SK-N-SH treated with all-trans-retinoic acid at 6 μM for 48 hours (cell line): ENCODE measurements at places on chromosomes 13 and 19.

- ATAC-seq, result no peak
Measured at GRCh38 chr13:31485651-31486051, 253.7 kb upstream of the RXFP2 start.

DNA sequence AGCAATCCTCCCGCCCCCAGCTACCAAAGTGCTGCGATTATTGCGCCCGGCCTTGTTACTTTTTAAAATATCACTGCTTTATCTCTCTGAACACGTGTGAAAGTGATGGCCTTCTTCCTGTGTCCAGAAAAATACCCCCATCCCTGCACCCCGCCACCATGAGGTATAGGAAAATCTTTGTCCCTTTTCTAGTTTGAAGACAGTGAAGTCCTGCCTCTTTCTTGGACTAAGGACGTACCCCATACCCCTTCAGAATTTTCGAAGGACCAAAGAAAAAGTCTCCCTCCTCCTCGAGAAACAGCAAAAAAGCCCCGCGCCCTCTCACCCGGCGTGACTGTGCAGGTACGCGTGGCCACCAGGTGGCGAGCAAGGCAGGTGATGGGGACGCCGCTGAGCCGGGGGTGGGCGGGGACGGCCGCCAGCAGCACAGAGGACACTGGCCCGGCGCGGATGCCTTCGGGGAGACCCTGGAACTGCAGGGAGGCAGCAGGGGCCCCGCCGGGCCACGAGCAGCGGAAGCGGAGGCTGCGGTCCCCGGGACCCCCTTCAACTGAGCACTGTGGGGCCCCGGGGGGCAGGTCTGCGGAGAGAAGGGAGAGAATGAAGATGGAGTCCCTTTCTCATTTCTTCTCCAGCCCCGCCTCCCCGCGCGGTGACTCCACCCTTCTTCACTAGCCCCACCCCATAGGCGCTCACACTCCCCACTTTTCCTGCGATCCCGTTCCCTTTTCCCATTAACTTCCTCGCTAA lies 3.2 kb downstream of the VSIG10L start:
- peak; percentile 89 for ATAC-seq

DNA sequence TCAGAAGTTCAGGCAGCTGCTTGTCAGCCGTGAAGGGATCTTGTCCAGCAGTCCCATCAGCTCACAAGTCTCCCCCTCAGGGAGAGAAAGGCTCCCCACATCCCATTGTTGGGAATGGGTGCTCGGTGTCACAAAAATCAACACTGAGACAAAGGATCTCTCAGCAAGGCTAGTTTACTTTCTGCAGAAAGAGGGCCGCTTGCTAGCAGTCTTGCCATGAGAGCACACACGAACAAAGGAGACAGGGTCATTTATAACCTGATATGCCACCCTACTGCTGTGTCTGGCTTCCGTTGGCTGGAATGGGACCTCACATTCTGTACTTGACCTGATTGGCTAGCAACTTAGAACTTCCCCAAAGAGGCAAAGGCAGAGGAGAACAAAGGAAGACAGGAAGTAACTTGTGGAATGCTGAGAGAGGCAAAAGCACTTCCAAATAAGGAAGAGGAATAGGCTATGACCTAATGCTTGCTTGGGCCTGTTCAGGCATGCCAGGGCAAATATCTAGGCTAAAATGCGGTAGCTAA lies 8.7 kb upstream of the IGFL3 start:
- peak; percentile 78 for ATAC-seq

- no peak for ATAC-seq
Measured at GRCh38 chr13:103187721-103188156, 121.5 kb upstream of the SLC10A2 start.

GRCh38 chr13:99959127-99959539 lies 12.4 kb downstream of the ZIC5 start:
- no peak for ATAC-seq

DNA sequence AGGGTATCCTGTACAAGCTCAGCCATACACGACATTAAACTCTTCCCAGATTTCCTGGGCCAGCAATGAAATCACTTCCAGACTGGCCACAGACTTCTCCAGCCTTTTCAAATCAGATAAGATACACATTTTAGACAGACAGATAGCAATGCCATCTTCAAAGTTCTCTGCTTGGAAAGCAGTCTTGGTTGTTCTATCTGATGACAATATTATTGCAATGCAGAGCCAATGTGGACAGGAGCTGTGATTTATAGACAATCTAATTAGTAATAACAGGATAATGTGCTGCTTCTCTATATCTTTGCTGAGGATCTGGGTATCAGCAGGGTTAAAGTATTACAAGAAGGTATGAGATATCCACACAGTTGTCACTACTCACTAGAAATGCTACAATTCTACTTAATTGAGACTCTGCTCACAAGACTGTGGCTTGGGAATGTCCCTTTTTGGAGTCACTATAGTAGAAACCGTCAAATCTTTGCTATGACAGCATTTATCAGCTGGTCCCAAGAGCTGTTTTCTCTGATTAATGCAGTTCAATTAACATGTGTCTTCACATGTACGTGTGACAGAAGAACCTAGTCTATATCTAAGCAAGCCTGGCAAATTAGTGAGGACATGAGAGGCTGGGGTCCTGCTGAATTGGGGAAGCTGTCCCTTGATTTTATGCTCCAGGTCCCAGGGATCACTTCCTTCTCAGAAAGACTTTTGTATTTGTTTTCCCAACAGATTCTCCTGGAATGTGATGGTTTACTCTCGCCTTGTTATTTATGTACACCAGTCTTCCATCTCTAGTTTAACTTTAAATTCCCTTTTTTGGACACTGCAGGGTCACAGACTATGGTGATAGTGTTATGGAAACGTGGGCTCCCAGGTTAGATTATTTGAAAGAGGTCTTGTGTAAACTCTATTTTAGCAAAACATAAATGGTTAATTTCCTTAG lies 68.8 kb downstream of the COL4A1 start:
- ATAC-seq, result peak; percentile 78

DNA sequence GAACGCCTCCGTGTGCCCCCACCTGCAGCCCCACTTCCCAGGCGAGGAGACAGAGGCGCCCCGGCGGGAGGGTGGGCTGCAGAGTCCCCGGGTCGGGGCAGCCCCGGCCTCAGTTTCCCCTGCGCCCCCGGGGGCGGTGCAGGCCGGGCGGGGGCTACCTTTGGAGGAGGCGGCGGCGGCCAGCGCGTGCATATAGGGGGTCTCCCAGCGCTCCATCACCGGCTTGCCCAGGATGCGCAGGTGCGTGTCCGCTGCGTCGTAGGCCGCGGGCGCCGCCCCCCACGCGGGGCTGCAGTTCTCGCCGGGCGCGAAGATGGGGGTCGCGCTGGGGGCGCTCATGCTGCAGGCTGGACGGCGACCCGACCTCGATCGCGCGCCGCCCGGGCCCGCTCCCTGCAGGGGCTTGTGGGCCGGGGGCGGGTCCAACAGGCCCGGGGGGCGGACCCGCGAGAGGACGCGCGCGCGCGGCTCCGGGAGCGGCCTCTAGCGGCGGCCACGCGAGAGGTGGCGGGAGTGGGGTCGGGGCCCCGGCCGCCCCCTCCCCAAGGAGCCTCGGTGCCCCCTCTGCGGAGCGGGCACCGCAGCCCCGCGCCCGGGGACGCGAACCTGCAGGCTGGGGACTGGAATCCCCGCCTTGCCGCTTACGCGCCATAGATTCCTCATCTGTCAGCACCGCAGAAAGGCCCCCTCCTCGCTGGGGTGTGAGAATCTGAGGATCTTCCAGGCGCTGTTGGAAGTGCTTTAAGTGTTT lies at the start of gene GAMT:
TSS of gene GAMT (minus strand) at position 405 of the 751 bp plus-strand sequence. CDS start at position 339, 66 bp downstream.
- ATAC-seq, result peak; percentile 83

DNA sequence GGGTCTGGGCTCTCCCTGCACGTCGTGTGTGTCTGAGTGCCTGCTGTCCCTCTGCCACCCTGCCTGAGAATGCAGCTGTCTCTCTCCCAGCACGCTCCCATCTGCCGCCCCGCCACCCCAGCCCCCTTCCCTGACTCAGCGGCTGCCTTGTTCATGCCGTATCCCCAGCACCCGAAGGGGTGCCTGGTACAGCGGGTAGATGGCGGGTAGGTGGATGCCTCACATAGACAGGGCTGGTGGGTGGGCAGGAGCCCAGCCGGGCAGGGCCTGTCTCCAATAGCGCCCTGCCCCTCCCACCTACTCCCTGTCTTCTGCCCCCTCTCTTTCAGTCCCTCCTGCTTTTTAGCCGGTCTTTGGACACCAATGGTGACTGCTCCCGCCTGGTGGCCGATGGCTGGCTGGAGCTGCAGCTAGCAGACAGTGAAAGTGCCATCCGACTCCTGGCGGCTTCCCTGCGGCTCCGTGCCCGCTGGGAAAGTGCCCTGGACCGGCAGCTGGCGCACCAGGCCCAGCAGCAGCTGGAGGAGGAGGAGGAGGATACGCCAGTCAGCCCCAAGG lies 30.3 kb downstream of the DHX34 start:
- ATAC-seq, result no peak

GRCh38 chr19:45524575-45525129 lies 17.4 kb downstream of the VASP start:
- ATAC-seq, result no peak

DNA sequence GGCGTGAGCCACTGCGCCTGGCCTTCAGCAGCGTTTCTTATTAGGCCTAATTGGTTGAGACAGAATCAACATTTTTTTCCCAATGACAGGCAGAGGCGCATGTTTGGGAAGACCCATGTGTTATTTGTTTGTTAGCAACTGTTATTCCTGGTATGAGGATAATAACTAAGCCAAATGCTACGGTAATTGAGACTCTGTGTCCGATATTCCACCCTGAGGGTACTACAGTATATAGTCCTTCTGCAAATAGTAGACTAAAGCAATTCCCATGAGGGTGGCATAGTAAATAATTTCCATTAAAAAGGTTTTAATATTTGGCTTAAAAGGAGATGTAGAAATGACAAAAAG lies 18.4 kb upstream of the CCL25 start:
- no peak for ATAC-seq

DNA sequence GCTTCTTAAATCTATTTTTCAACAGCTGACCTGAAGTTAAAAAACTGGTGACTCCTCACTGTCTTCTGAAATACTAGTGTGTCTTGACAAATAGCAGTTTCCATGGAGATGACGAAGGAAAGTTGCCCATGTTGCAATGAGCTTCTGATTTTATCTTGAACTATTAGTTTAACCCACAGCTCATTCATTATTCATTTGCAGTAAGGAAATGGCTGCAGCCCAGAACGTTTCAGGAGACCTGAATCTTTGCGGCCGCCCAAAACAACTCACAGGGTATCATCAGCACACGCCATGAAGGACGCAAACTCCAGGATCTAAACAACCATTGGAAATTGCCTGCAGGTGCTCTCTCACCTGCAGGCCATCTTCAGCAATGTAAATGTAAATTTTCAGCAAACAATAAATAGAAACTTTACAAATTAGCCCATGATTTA lies 142.5 kb downstream of the DCLK1 start:
- peak; percentile 73 for ATAC-seq

GRCh38 chr13:48333976-48334375 lies 30.4 kb downstream of the RB1 start:
- ATAC-seq, result no peak

- no peak for ATAC-seq
Measured at GRCh38 chr13:29464105-29464679, 131.3 kb downstream of the SLC7A1 start.

GRCh38 chr13:111175935-111176334 lies 60.8 kb downstream of the ARHGEF7 start:
- no peak for ATAC-seq

DNA sequence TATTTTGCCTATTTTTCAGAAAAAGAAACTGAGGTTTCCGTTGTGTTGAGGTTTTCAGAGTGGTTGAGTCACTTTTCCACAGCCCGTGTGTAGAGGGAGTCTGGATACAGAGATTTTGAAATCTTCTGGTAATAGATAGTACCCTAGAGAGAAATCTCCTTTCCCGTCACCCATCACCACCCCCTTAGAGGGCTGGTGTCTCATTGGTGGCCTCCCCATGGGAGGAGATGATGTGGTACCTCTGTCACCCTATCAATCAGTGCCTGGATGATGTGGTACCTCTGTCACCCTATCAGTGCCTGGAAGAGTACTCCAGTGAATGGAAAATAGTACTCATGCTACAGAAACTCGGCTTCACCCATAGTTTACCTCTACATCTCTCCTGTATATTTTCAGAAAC lies 42.2 kb upstream of the SERP2 start:
- ATAC-seq, result peak; percentile 8; the same call in 2 of the 3 replicates

DNA sequence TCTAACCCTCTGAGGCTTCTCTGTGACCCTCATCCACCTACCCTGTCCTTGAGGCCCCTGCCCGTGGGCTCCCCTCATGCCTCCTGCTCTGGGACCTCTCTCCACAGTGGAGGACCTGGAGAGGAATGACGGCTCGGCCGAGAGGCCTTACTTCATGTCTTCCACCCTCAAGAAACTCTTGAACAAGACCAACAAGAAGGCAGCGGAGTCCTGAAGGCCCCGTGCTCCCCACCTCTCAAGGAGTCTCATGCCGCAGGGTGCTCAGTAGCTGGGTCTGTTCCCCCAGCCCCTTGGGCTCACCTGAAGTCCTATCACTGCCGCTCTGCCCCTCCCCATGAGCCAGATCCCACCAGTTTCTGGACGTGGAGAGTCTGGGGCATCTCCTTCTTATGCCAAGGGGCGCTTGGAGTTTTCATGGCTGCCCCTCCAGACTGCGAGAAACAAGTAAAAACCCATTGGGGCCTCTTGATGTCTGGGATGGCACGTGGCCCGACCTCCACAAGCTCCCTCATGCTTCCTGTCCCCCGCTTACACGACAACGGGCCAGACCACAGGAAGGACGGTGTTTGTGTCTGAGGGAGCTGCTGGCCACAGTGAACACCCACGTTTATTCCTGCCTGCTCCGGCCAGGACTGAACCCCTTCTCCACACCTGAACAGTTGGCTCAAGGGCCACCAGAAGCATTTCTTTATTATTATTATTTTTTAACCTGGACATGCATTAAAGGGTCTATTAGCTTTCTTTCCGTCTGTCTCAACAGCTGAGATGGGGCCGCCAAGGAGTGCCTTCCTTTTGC lies 10.8 kb upstream of the ILF3 start:
- ATAC-seq, result no peak
